GM12891 (cell line): ENCODE measurements at places on chromosomes 6 and 20.

DNA sequence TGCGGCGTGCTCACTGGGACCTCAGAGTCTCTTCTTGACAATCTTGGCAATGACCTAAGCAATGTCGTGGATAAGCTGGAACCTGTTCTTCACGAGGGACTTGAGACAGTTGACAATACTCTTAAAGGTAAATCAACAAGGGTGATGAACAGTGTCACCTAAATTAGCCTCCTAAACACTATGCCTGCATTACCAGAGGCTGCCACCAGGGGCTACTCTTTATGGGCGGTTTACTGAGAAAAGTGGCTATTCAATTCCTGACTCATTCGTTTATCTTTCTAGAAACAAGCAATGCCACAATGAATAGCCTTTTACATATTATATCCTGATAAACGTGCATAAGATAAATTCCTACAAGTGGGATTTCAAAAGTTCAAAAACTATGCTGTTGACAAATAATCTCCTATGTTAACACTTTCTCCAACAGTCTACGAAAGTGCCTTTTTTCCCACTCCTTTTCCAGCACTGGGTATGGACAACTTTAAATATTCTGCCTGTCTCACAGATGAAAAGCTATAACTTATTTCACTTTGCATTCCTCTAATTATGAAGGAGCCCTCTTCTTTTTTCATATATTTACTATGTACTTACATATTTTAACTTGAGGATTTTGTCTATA lies 1.3 kb downstream of the BPIFA2 start:
- no peak for DNase-seq

DNA sequence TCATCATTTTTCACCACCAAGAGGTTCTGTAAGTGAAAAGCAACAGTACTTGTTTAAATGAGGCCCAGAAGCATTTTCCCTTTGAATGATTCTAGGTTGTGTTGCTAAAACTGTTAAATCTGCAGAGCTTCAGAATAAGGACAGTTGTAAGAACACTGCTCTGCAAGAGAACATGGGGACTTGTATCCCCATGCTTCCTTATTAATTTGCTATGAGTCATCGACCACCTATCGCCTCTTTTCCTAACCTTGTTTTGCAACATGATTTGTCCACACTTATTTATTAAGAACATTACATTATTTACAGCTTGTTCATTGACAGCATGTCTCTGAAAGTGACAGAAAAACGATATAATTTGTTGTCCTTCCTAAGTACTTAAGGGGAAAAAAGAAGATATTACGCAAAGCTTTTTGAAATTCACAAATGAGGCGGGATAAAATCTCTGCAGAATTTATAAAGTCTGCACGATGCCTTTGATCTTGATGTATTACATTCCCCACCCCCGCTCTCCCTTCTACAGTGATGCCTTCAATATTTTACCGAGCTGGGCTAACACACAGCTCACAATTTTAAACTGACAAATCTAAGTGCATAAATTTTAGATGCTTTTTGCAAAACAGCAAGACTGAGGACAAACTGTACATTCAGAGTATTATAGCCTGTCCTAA lies 220.0 kb upstream of the SPTLC3 start:
- no peak for DNase-seq

DNA sequence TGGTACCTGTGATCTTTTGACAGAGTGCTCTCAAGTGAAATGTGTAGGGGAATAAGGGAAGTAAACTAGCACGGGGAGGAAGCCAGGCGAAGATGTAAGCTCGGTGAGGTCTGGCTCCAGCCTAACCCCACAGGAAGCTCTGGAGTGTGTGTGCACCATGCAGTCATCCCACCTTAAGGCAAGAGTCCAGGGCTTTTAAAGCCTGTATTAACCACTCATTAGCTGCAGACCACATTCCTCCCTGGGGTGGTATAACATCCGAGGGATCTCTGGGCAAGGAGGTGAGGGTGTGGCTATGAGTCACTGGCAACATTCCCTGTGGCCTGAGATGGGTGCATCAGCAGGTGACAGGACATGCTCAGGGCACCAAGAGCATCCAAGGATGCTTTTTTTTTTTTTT lies 12.5 kb upstream of the RANBP9 start:
- no peak for DNase-seq

DNA sequence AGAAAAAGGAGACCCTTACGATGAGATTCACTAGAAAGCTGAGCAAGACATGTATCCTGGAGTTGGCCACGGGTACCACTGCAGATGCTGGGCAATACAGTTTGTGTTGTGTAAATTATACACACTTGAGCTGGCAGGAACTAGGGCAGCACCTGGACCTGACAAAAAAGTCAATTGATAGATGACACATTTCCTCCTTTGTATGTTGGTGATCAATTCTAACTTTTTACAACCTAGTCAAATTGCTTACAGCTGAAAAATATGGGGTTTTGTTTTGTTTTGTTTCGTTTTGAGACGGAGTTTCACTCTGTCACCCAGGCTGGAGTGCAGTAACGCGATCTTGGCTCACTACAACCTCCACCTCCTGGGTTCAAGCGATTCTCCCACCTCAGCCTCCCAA lies 108.9 kb downstream of the UST start:
- no peak for DNase-seq

GRCh38 chr6:48928937-48929336 lies 534.1 kb downstream of the MMUT start:
- DNase-seq = no peak

GRCh38 chr20:61805781-61806180 lies 259.9 kb downstream of the TAF4 start:
- no peak for DNase-seq

GRCh38 chr20:44188752-44189151 lies 1.8 kb upstream of the JPH2 start:
- DNase-seq = no peak
